Ascending aorta (tissue), 2 donors: ENCODE measurements at places on chromosomes 4 and X.
A peak's percentile ranks its signal among the peaks of the same experiment; 100 is the strongest.

- peaks cover 3% of the 10 kb centered on the region for H3K4me1 ChIP-seq
- peaks cover 17% of the 10 kb centered on the region for H3K36me3 ChIP-seq
- no peak overlapping the region for H3K4me3 ChIP-seq
- no peak for DNase-seq
- H3K27ac ChIP-seq = no peak overlapping the region
Observed at GRCh38 chr4:112279882-112280315, 5.8 kb downstream of the TIFA start.

DNA sequence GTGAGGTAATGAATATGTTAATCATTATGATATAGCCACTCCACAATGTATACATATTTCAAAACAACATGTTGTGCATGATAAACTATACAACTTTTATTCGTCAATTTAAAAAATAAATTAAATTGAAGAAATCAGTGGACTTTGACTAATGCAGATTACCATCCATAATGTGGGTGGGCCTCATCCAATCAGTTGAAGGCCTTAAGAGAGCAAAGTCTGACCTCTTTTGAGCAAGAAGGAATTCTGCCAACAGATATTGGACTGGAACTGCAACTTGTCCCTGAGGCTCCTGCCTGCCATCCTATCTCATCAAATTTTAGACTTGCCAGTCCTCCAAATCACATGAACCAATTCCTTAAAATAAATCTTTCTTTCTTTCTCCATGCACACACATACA is 57.4 kb upstream of the SLC16A2 start:
- no peaks in the 10 kb centered on the region for H3K36me3 ChIP-seq
- no peak overlapping the region for H3K27ac ChIP-seq
- no peaks in the 10 kb centered on the region for H3K4me1 ChIP-seq
- DNase-seq = no peak

DNA sequence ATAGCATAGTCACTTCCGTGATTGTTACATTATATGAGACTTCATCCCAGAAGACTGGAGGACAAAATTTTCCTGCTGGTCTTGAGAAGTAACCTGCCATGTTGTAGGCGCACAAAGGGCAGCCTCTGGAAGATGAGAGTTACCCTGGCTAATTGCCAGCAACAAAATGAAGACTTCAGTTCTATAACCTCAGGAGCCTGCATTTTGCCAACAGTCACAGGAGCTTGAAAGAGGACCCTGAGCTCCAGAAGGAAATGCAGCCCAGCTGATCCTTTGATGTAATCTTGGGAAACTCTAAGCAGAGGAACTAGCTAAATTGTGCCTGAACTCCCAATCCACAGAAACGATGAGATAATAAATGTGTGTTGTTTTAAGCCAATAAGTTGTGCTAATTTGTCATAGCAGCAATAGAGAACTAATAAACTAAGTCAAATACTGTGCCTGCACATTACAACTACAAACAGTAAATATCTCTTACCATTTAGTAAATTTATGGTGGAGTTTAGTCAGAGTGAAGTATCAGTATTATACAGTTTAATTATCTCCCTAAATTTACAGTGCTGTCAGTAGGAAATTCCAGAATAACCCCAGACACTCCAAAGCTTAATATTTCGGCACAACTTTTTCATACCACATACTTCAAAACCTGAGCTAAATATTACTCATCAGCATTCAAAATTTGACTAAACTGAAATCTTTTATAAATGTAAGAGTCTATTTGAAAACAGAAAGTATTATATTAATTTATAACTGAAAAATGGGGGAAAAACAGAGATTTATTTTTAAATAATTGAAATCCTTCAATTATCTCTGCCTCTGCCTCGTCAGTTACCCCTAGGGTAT is 90.1 kb upstream of the MAPK10 start:
- H3K4me1 ChIP-seq = no peaks in the 10 kb centered on the region
- no peak overlapping the region for H3K4me3 ChIP-seq
- no peak overlapping the region for H3K27ac ChIP-seq
- no peaks in the 10 kb centered on the region for H3K27me3 ChIP-seq
- no peaks in the 10 kb centered on the region for H3K36me3 ChIP-seq

- no peak for DNase-seq
- no peaks in the 10 kb centered on the region for H3K4me1 ChIP-seq
- H3K36me3 ChIP-seq = no peaks in the 10 kb centered on the region
- no peak overlapping the region for H3K27ac ChIP-seq
- H3K27me3 ChIP-seq = no peaks in the 10 kb centered on the region
Observed at GRCh38 chr4:104728380-104729122, 233.9 kb upstream of the CXXC4 start.

GRCh38 chr4:185229021-185229818 is 19.8 kb downstream of the SNX25 start:
- H3K27ac ChIP-seq = peak overlapping the region; percentile 71
- H3K4me3 ChIP-seq = no peak overlapping the region
- H3K27me3 ChIP-seq = no peaks in the 10 kb centered on the region
- no peaks in the 10 kb centered on the region for H3K36me3 ChIP-seq

- DNase-seq = no peak
- no peak overlapping the region for H3K27ac ChIP-seq
- H3K27me3 ChIP-seq = no peaks in the 10 kb centered on the region
- peaks cover 4% of the 10 kb centered on the region for H3K4me1 ChIP-seq
- no peak overlapping the region for H3K4me3 ChIP-seq
- H3K36me3 ChIP-seq = no peaks in the 10 kb centered on the region
Observed at GRCh38 chr4:174278467-174278866, 5.0 kb downstream of the FBXO8 start.

- no peak overlapping the region for H3K4me3 ChIP-seq
- no peaks in the 10 kb centered on the region for H3K36me3 ChIP-seq
- no peak for DNase-seq
- H3K4me1 ChIP-seq = no peaks in the 10 kb centered on the region
- no peak overlapping the region for H3K27ac ChIP-seq
Observed at GRCh38 chr4:72112514-72113156, 80.8 kb downstream of the NPFFR2 start.

GRCh38 chr4:176778063-176778462 is 14.7 kb downstream of the VEGFC start:
- no peaks in the 10 kb centered on the region for H3K36me3 ChIP-seq
- H3K27me3 ChIP-seq = no peaks in the 10 kb centered on the region
- H3K4me1 ChIP-seq = no peaks in the 10 kb centered on the region
- H3K27ac ChIP-seq = no peak overlapping the region

DNA sequence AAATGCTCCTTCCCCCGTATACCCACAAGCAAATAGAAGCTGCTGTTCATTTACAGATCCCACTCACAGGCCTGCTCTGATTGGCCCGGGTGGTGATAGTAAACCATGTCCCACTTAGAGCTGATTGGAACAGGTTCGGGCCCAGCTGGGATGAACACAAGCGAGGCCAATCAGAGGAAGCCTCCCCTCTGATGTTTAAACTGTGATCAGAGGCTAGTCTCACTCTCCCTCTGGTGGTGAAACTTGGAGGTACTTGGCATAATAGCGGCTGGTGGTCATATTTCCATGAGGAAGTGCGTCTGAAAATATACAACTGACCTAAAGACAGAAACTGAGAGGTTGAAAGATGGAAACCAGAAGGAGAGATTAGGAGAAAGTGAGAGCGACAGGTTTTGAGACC is 51.5 kb upstream of the TRPC3 start:
- H3K27me3 ChIP-seq = no peaks in the 10 kb centered on the region
- H3K4me1 ChIP-seq = no peaks in the 10 kb centered on the region
- H3K27ac ChIP-seq = no peak overlapping the region
- H3K36me3 ChIP-seq = no peaks in the 10 kb centered on the region
- no peak for DNase-seq
- no peak overlapping the region for H3K4me3 ChIP-seq

- no peaks in the 10 kb centered on the region for H3K27me3 ChIP-seq
- no peak overlapping the region for H3K27ac ChIP-seq
- H3K4me3 ChIP-seq = no peak overlapping the region
- no peaks in the 10 kb centered on the region for H3K4me1 ChIP-seq
- no peak for DNase-seq
Observed at GRCh38 chr4:36900446-36900987, 344.0 kb upstream of the NWD2 start.

- H3K4me3 ChIP-seq = no peak overlapping the region
- H3K27me3 ChIP-seq = no peaks in the 10 kb centered on the region
- peaks cover 26% of the 10 kb centered on the region for H3K36me3 ChIP-seq
- DNase-seq = no peak
Observed at GRCh38 chr4:158871335-158871724, 102.5 kb downstream of the FNIP2 start.

GRCh38 chrX:150365051-150365989 is 2.2 kb downstream of the MAMLD1 start:
- H3K27ac ChIP-seq = peak overlapping the region; percentile 82
- H3K4me3 ChIP-seq = peak overlapping the region; percentile 63
- DNase-seq = no peak
- H3K27me3 ChIP-seq = no peaks in the 10 kb centered on the region
- H3K4me1 ChIP-seq = no peaks in the 10 kb centered on the region

- no peak overlapping the region for H3K4me3 ChIP-seq
- no peak overlapping the region for H3K27ac ChIP-seq
- H3K36me3 ChIP-seq = no peaks in the 10 kb centered on the region
- no peaks in the 10 kb centered on the region for H3K4me1 ChIP-seq
Observed at GRCh38 chrX:27924261-27924660, 57.0 kb downstream of the DCAF8L1 start.

GRCh38 chr4:99815597-99816011 is 1.0 kb upstream of the DAPP1 start:
- no peak overlapping the region for H3K27ac ChIP-seq
- no peak for DNase-seq
- H3K27me3 ChIP-seq = no peaks in the 10 kb centered on the region
- no peaks in the 10 kb centered on the region for H3K36me3 ChIP-seq
- no peaks in the 10 kb centered on the region for H3K4me1 ChIP-seq
- no peak overlapping the region for H3K4me3 ChIP-seq

- DNase-seq = no peak
- H3K27me3 ChIP-seq = no peaks in the 10 kb centered on the region
- H3K36me3 ChIP-seq = no peaks in the 10 kb centered on the region
- no peaks in the 10 kb centered on the region for H3K4me1 ChIP-seq
- no peak overlapping the region for H3K4me3 ChIP-seq
Observed at GRCh38 chrX:131650637-131651410, 107.0 kb downstream of the OR13H1 start.

DNA sequence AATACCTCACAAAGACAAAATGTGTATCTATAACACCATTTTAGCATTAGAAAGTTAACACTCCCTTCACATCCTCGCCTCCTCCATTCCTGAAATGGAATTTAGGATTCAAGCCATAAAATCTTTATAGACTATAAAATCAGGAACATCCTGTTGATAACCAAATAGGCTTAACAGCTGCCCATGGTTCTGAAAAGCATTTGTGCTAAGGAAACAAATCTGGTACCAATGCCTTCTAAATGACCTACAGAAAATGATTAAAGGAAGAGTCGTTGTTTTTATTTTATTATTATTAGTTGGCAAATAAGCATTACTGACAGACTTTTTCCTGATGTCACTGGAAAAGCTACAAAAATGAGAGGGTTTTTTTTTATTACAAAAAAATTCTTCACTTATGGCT is 79.8 kb downstream of the PAPSS1 start:
- peaks cover 21% of the 10 kb centered on the region for H3K36me3 ChIP-seq
- peak overlapping the region; percentile 71 for H3K27ac ChIP-seq
- no peak overlapping the region for H3K4me3 ChIP-seq
- H3K27me3 ChIP-seq = no peaks in the 10 kb centered on the region
- DNase-seq = no peak

DNA sequence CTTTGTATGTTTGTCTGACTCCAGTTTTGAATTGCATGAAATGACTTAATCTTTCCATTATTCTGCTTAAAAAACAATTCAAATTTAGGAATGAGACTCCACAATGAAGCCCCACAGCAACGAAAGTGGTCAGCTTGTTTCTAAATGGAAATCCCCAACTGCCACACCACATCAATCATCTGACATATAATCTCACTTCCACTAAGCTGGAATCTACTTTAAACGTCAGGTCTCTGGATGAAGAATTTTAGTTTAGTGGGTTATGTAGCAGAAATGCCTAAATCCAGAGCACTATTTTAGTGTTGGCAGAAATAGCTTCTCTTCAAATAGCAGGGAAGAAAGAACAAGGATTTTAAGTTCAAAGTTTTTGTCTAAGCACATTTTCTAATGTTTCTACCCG is 1.7 kb upstream of the BMP2K start:
- peaks cover 5% of the 10 kb centered on the region for H3K4me1 ChIP-seq
- no peaks in the 10 kb centered on the region for H3K27me3 ChIP-seq
- H3K27ac ChIP-seq = peak overlapping the region; percentile 93
- H3K4me3 ChIP-seq = peak overlapping the region; percentile 73
- DNase-seq = no peak

DNA sequence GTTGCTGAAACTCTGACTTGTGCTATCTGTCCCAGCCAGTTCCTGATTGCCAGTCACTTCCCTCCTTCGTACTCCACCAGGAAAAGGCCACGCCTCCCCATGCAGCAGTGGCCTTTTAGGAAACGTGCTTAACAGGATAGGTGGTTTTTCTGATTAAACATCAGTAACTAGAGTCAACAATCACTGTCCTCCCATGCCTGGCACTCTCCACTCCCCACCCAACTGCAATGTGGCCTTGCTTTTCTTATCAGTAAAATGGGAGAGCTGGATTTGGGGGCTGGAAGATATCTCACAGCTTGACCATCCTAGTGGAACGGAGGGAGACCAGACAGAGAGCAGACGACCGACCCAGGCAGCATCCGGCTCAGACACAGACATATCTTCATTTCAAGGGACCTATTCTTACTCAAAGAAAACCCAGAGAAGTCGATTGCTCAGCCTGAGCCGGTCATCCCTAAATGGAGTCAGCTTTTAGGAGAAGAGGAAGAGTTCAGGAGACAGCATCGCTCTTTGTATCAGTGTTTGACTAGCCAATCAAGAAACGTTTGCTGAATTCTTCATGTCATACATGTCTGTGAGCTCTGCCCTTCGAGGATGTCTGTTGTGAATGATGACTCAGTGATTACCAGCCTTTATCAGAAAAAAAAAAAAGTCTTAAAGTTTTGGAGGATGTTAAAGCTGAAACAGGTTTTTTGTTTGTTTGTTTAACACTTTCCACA is 12.7 kb upstream of the UBA6 start:
- H3K36me3 ChIP-seq = no peaks in the 10 kb centered on the region
- no peak overlapping the region for H3K4me3 ChIP-seq
- H3K4me1 ChIP-seq = no peaks in the 10 kb centered on the region
- H3K27ac ChIP-seq = no peak overlapping the region
- DNase-seq = no peak

GRCh38 chr4:123510221-123510620 is 113.6 kb downstream of the SPRY1 start:
- no peaks in the 10 kb centered on the region for H3K4me1 ChIP-seq
- H3K4me3 ChIP-seq = no peak overlapping the region
- H3K36me3 ChIP-seq = no peaks in the 10 kb centered on the region
- H3K27ac ChIP-seq = no peak overlapping the region
- H3K27me3 ChIP-seq = no peaks in the 10 kb centered on the region

DNA sequence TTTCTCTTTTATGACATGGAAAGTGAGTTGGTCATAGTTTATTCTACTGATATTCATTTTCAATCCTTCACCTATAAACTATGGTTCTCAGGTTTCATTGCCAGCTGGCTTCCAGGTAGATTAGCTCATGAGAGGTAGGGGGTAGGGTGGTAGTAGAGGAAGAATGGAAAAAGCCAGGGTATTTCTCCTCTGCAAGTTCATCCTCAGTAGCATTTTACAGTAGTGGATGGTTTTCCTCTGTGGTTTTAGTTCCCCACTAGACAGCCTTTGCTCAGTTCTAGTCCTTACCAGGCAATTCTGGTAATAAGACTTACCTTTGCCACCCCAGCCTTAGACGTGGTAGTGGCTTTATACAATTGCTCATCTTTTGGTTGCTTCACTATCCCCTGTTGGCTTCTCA is 8.9 kb upstream of the NAA11 start:
- no peak overlapping the region for H3K27ac ChIP-seq
- DNase-seq = no peak
- H3K4me1 ChIP-seq = no peaks in the 10 kb centered on the region
- H3K36me3 ChIP-seq = no peaks in the 10 kb centered on the region
